ENCODE measurements at places on chromosomes 2 and 18.

DNA sequence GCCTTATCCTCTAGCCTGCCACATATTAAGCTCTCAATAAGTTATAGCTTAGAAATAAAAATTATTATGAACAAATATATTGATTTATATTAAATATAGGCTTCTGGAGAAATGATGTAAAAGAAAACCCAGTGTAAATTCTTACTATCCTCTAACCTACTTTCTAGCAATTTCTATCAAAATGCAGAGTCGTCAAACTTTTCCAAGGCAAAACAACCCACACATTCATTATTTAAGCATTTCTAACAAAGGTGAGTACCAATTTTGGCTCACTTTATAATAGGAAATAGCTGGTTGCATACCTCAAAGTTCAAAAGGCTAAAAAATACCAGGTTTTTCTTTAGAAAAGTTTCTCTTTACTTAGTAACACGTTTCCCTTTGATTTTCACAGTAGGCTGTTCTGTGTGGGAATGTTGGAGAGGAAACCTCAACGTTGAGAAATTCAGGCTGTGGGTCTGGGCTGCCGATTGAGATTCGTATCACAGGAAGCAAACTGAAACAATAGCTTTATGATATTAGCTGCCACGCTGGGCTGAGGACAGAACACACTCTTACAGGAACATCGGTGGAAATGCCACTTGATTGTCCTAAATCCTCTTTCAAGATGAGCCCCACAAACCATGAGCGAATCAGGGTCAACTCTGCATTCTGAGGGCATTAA is 53.0 kb downstream of the EPAS1 start:
- DNase-seq = no peak

GRCh38 chr2:203631068-203631757 is 75.2 kb upstream of the CD28 start:
- no peak for DNase-seq

DNA sequence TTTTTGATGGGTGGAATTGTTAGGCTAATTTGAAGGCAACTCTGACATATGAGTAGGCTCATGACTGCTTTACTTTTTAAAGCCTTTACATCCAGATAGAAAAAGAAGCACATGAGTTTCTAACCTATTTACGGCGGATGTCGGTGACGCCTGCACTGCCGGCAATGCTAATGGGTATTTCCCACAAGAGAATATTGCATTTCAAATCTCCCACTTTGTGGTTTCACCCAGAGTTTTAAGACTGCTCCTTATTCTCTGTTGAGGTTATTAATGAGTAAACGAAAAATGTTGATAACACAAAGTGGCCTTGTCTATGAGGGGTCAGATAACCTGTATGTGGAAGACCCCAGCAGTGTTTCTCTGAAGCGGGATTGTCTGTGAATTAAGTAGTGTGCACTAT is 14.0 kb downstream of the CCDC85A start:
- no peak for DNase-seq

- DNase-seq = no peak
Measured at GRCh38 chr2:236168110-236169080, at the start of gene GBX2. TSS of gene GBX2 (minus strand) at chr2:236168386. CDS start at chr2:236167971, 415 bp downstream.

GRCh38 chr2:174553811-174554493 is 43.7 kb downstream of the WIPF1 start:
- DNase-seq = no peak

- DNase-seq = no peak
Measured at GRCh38 chr2:122003196-122003940, 247.9 kb downstream of the TSN start.

DNA sequence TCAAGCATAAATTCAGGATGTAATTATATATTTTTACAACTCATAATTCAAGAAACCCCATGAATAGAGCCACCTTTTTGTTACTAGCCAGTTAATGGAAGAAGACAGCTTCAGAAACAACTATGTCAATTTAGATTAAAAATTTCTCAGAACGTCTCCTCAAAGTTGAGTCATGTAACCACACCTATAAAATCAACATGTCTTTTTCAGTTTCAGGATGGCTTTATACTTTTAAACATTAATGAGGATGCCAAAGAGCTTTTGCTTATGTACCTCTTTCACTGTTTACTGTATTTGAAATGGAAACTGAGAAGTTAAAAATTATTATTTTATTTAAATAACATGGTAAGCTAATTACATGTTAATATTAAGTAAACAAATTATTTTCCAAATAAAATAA is 280.1 kb downstream of the PTH2R start:
- DNase-seq = no peak

GRCh38 chr2:179882851-179883806 is 21.7 kb upstream of the ZNF385B start:
- no peak for DNase-seq

DNA sequence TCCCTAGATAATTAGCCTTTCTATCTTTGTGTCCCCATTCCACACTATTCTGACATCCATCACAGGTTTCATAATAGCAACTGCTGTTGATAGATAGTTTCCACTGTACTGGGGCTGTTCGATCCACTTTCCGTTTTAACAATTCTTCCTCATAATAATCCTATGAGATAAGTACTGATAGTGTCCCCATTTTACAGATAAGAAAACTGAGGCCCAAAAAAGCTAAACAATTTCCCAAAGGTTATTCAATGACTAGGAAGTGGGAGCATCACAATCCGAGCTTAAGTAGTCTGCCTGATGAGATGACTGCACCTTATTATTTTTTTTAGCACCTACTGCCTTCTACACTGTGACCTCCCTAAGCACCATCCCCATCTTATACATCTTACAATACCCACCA is 569.2 kb downstream of the STK39 start:
- no peak for DNase-seq

DNA sequence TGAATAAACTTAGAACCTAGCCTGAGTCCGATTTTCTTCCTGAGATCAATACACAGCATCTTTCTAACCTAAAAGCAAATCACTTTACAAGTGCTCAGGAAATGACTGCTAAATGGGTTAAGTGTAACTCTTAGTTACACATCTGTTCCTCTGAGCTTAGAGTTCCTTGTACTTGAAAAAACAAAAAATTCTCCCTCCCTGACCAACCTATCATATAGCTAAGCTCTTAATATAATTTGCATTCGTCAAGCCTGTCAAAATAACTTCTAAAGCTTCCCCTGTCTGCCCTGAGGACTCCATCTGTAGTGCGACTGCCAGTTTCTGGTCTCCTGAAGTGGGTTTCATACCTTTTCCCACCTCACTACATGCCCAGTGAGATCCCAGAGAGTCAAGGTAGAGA is 190.4 kb downstream of the NCK2 start:
- no peak for DNase-seq

DNA sequence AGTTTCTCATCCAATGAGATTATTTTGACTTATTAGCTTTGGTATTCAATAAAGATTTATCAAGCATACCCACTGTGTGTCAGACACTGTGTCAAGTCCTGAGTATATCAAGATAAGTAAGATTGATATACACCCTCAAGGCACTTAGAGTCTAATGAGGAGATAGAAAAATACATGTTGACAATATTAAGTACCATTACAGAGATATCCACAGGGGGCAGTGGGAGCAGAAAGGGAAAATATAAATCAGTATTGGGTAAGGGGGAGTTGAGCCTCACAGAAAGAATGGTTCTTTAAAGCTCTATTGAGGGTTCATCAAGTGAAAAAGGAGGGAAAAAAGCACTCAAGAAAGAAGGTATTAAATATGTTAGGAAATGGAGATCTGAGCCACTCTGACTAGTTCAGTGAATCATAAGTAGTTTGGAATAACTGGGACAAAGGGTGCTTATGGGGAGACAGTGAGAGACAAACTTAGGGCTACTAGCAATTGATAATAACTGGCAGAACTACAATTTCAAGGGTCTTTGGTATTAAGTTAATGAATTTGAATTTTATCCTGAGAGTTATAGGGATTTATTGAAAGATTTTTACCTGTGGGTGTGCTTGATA is 45.5 kb upstream of the SLC8A1 start:
- no peak for DNase-seq
